ENCODE measurements at places on chromosomes 5 and 9.

DNA sequence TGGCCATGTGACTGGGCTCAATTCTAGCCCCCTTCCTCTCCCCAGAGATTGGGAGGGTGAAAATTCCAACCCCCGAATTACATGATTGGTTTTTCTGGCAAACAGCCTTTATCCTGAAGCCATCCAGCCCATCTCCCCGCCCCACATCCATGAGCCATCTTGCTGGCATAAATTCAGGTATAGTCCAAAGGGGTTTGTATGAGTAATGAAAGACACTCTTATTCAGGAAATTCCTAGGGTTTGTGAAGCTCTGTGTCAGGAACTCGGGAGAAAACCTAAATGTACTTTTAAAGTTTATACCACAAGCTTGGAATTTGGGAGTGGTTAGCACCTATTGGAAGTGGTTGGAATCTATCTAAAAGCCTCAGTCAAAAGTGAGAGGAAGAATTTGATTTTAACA is 80.6 kb upstream of the SIMC1 start:
- no peak for DNase-seq

- no peak for DNase-seq
Measured at GRCh38 chr5:107456281-107456715, 214.4 kb downstream of the EFNA5 start.

DNA sequence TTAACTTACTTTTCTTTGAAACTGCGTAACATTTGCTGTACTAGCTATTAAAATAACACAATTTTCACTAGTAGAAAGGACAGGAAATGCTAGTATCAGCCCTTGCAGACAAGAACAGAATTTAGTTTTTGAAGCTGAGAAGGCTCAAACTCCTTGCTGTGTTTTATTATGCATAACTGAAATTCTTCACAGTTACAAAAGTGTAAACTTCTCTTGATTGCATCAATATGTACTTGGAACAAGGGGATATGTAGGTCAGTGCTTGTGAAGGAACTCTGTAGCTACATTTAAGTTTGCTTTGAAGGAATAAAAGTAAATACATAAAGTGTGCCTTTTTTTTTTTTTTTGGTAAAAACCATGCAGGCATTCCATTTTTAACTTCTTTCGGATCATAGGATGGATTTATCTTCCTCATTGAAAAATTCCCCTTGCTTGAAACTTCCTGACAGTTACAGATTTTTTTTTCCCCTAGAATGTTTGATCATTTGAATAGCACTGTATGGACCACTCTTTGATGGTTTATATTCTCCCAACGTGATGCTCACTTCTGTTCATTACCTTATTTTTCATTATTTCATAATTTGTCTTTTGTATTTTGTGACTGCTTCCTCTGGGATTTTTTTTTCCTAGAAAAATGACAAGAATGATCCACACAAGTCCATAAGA is 94.9 kb upstream of the DAB2 start:
- DNase-seq = no peak

DNA sequence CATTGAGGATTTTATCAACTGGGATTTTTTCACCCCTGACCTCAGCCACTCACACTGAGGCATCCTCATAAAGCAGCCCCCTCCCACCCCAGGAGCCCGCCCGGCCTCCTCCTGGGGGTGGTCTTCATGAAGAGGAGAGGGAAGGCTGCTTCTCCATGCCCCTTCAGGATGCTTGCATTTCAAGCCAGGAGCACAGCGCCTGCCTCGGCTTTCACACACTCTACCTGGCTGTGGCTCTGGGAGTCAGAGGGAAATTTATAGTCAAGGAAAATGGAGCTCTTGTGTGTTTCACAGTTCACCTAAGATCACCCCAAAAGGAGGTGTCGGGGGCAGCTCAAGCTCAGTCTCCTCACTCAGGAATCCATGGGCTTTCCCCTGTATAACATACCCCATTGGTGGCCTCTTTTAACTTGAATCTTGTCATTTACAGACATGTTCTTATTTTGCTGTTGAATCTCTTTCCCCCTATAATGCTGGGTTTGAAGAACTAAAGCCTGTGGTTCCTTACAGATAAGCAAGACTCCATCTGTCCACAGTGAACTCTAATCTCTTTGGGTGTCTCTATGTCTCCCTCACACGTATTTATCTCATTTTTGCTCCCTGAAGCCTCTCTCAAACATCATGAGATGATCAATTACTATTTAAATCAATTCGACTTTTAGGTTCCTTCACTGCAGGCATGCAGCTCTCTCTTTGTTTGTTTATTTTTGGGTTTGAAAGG is 22.6 kb upstream of the IQGAP2 start:
- no peak for DNase-seq

GRCh38 chr5:52041842-52042241 is 658.6 kb downstream of the ISL1 start:
- DNase-seq = no peak

DNA sequence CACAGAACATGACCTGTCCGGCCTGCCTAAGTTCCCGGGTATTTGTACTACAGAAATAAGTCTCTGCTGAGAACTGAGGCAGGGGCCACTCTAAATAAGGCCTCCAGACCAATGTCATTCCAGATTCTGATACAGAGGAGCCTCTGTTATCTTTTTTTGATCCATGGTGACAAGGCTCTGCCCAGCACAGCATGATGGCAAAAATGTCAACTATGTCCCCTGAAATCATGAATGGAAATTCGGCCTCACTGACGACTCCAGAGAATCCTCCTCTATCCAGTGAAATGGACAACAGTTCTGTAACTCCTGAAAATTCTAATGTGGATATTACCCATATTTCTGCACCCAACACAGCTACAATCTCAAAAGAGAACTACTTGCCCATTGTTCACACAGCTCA is 335.0 kb downstream of the DNAH5 start:
- DNase-seq = no peak

DNA sequence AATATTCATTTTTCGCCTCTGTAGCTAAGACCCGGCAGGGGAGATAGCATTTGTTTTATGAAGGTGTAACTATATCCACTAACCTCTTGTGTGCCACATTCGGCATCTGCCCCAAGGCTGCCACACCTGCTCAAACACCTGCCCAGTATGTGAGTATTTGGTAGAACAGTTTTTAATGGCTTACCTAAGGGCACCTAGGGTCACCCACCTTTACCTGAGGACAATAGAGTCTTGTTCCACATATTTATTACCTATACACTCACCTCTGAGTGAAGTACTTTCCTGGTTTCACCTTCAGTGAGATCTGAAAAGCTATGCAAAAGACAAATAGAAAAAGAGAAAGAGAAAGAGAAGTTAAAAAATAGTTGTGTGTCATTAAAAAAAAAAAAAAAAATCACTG is 68.0 kb upstream of the PIP5K1B start:
- DNase-seq = no peak

DNA sequence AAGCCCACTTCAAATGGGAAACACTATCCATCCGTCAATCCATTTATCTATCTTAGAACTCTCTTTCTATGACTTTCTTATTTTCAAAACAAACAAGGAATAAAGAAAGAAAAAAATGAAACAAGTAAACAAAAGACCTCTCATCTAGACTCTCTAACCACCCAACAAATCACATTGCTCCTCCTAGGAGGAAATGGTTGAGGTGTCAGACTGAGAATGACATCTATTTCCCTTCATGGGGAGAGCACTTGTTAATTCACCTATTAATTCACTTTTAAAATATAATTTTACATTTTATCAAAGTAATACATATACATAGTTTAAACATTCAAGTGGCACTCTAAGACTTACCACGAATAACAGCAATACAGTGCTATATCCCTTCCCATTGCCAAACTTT is 2.4 kb upstream of the IL31RA start:
- DNase-seq = no peak

GRCh38 chr9:104746798-104747197 is 685 bp upstream of the NIPSNAP3A start:
- no peak for DNase-seq

- no peak for DNase-seq
Measured at GRCh38 chr9:119092125-119092524, 277.1 kb downstream of the BRINP1 start.

DNA sequence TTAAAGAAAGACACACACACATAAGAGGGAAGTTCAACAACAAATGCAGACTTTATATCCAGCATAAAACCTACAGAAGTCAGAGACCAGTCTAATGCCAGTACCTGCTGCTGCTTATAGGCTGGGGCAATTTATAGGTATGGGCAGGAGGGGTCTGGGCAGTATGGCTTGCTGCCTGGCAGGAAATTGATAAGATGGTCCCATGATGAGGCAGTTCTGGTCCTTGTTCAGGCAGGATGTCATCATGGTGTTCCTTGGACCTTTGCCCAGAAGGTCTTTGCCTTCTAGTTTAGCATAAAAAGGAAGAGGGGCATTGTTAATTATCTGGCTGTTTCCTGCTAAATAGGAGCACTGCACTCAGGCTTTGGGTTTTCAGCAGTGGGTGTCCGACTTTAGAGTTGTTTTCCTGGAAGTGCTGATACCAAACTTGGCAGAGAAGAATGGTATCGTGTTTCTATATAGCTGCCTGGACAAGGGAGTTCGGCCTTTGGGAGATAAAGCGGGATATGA is 10.4 kb upstream of the PDCD1LG2 start:
- no peak for DNase-seq

- no peak for DNase-seq
Measured at GRCh38 chr5:108295578-108296368, 86.1 kb downstream of the FBXL17 start.

- no peak for DNase-seq
Measured at GRCh38 chr5:307306-307705, 14.2 kb upstream of the AHRR start.

DNA sequence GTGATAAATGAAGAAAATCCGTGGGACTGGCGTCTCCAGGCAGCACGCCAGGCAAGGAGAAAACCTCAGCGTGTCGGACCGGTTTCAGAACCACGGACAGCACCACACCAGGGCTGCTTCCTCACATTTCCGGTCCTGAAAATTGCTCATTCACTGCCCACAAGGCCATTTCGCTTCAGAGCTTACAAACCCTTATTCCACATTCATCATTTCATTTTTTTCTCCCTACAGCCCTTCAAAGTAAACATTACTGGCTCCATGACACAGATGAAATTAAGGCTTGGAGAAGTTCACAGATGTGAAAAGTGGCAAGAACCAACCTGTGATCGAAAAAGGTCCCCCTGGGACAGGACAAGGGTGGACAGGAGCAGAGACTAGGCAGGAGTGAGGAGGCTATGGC is 1.5 kb upstream of the GPRIN1 start:
- no peak for DNase-seq

DNA sequence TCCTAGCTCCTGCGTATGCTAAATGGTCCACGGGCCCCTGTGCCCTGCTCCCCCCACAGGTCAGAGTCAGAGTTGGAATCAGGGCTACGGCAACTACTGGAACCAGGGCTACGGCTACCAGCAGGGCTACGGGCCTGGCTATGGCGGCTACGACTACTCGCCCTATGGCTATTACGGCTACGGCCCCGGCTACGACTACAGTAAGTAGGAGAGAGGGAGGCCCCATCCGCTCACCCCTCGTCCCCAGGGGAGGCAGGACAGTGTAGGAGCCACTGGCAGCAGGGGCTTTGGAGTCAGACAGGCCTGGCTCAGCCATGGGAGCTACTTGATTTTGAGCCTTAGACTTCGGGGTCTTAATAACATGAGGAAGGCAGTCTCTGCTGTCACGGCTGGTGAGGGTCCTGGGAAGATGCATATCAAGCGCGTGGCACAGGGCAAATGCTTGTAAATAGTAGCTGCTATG is 5.8 kb downstream of the HNRNPAB start:
- no peak for DNase-seq

- DNase-seq = no peak
Measured at GRCh38 chr5:72408603-72409002, 88.4 kb downstream of the PTCD2 start.

DNA sequence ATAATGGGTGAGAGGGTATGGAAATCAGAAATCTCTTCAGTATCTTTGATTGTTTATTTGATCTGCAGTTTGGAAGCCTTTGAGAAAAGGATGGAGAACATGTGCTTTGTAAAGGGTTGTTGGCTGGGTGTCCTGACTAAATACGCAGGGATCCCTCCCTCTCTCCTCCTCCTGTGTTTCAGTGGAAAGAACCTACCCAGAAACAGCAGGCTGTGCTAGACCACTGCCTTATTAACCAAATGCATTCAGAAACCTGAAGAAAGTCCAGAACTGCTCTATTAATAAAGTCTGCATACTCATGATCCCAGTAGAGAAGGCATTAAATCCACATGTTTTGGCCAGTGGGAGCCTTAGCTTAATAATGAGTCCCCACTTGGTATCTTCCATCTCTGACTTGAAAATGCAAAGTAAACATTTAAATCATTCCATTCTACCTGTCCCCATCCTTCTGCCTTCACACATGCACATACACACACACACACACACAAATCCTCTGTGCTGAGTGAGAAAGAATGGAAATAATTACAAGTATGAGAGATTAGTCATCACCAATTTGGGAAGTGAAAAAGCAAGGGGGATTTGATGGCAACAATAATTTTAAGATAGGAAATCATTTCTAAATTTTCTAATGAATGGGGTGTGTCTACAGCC is 10.0 kb upstream of the LECT2 start:
- no peak for DNase-seq

- no peak for DNase-seq
Measured at GRCh38 chr5:94180761-94181160, 437.6 kb downstream of the KIAA0825 start.

- no peak for DNase-seq
Measured at GRCh38 chr5:83323557-83324180, 147.9 kb upstream of the VCAN start.

DNA sequence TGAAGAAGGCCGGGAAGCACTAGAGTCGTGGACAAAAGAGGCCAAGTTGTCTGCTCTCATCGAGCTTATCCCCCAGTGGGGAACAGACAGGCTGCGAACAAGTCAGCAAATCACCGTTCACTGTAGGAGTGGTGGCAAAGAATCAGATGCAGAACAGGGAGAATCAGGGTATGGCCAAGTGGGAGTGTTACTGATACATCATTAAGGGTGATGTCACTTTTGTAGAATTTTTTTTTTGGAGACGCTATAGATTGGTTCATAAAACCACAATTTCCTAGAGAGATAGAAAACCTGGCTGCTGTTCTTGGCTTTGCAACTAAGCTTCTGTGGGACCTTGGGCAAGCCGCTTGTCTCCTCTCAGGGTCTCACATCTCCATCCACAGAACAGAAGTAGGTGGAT is 21.3 kb downstream of the SPRY4 start:
- DNase-seq = no peak

DNA sequence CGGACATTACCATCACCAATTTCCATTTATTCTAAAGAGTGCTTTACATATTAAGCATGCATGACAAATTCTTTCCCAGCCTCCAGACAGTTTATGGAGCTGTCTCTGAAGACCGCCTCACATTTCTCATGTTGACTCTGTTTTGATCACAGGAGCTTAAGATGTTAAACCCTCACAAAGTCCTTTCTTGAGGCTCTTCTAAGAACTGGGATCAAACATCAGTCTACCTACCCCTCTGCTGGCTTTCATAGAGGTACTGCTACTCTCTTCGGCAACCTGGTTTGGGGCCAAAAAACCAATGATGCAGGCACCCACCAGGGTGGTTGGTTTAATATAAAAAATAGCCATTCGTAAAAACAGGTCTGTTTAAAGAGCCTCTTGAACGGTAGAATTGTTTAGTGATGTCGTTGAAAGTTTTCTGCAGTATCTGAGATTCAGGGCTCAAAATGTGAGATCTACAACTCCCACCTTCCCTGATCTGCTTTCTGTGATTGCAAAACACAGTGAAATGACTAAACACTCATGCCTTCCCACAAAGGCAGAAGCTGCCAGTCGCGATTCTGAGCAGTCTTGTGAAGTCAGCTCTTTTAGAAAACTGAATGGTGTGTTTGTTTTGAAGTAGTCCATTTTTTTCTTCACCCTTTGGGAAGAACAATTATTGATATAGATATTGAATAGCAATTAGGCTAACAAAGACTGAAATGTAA is 3.5 kb downstream of the RXFP3 start:
- DNase-seq = no peak

GRCh38 chr5:105752801-105753200 is 1917.9 kb downstream of the EFNA5 start:
- no peak for DNase-seq

- DNase-seq = no peak
Measured at GRCh38 chr9:117723986-117724625, 19.9 kb downstream of the TLR4 start.
